ENCODE measurements at places on chromosomes 5 and 9.
A peak's percentile ranks its signal among the peaks of the same experiment; 100 is the strongest.

DNA sequence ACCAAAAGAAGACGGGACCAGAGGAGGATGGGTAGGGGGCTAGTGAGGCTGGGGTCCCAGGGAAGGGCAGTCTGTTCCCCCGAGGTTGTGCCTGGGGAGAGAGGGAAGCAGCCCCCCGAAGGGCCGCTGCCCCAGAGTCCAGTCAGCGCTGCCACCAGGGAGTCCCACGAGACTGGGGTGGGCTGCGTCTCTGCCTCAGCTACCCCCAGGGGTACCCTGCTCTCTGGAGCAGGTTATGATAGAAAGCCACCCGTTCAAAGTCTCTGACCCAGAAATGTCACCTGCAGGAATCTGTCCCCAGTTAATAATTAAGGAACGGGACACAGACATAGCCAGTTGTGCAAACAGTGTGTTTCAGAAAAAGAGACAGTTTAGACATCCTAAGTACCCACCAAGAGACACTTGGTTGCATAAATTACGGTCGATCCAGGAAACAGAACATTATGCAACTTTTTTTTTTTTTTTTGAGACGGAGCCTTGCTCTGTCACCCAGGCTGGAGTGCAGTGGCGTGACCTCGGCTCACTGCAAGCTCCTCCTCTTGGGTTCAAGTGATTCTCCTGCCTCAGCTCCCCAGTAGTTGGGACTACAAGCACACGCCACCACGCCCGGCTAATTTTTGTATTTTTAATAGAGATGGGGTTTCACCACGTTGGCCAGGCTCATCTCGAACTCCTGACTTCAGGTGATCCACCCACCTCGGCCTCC lies 10.7 kb upstream of the AGPAT2 start:
- peak; percentile 81 for DNase-seq

DNA sequence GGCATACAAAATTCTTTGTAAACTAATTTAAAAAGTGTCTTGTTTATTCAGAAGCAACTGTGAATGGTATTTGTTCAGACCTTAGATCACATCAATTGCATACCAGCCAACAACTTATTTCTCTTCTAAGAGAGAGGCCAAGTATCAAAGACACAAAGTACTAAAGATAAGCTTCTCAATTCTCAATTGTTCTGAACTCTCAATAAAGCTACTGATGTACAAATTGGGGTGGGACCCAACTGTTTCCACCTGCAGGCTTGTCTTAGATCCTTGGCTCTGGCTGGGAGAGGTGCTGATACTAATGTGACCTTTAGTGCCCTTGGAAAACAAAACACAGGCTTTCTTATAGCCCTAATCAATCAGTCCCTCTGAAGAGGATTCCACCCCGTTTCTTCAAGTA lies 22.1 kb downstream of the XRCC4 start:
- DNase-seq: no peak

DNA sequence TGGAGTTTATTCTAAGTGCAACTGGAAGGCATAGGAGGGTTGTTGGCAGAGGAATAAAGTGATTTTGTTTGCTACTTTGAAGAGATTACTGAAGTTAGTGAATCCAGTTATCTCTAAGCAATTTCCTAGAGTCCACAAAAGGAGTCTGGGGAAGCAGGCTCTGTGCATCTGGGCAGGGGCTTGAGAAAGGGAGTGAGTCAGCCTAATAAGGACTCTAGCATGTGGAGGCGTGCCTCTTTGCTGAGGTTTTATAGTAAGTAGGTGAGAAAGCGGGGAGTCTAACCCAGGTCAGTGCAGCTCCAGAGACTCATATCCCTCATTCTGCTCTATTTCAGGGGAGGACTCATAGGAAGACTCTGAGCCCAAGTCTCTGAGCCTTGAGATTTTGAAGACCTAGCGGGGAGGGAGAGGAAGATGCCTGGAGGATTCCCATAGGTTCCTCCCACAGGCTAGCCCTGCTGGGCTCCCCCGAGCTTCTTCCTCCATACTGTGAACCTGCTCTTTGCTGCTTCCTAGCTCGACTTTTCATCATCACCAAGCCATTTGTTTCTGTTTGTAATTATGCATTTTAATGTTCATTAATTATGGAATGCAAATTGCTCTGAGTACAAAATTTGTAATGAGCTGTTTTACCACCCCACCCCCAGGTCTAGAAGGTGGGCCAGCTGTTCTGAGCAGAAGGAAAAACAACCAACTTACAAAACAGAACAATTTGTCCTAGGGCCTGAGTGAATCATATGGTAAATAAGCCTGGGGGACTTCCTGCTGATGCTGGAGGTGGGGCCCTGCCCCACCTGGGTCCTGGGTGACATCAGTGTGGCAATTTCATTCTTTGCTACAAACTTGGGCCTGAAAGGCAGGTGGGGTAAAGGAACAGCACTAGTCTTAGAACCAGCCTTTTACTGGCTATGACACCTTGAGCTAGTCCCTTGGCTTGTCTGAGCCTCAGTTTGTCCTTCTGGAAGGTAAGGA lies 150.2 kb downstream of the TRIM32 start:
- DNase-seq: no peak

GRCh38 chr5:111706345-111706744 lies 50.6 kb downstream of the NREP start:
- DNase-seq: no peak

DNA sequence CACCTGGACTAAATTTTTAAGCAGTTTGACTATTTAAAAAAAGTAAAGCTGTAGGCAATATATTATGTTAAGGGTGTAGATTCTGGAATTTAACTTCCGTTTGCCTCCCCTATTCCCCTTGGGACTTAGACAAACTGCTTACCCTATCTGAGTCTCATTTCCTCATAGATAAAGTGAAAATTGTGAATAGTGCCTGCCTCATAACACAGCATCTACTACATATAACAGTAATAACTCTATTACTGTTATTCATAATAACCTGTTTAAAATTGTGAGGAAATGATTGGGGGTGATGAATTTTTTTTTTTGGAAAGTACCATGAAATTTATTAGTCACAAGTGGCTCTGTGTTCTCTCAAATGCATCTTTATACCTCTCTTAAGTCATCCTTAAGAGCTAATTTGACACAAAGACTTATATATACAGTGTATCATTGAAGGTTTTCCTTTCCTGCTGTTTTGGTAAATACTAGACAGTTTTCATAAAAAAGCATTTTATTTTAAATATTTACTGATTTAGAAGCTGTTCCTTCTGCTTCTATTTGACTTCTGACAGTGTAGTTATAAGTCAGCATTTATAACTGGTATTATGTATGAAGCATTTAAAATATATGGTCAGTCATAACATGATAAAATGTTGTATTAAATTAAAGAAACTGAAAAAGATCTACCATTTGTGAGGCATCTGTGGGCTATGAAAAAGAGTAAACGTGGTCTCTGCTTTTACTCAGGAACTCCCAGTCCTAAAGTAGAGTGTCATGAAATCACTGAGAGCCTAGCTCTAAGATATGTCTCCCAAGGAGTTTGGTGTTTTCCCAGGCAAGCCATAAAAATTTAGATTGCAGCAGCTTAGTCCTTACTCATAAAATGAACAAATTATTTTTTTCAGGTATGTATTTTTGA lies 46.4 kb downstream of the MCCC2 start:
- DNase-seq: no peak

DNA sequence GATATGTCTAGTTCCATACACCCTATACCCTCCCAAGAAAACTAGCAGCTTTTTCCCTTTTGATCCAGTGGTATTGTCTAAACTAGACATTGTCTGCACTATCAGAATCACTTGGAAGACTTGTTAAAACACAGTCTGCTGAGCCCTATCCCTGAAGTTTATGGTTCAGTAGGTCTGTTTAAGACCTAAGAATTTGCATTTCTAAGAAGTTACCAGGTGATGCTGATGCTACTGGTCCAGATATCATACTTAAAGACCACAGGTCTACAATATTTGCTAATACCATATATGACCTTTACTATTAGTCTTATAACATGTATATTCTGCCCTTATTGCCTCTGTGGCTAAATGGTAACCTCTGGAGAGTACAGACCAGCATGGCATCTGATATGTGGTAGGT lies 23.3 kb downstream of the SKIC3 start:
- no peak for DNase-seq

DNA sequence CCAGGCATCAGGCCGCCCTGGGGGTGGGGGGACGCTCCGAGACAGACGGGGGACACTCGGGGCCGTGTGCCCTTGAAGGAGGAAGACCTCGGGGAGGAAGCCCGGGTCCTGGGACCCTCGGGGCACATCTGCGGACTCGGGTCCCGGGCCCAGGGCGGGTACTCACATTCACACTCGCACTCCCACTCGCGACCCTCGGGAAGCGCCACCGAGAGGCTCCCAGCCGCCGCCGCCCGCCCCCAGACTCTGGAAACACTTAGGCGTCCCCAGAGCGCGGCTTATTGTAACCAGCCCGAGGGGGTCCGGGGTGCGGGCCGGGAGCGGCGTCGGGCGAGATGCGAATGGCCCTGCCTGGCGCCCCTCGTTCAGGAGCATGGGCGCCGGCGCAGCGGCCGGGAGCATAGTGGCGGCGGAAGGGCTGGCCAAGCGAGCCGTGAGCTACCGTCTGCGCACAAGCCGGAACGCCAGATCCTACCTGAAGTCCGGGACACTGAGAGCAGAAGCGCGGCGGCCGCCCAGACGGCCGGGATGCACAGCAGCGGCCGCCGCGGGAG lies 559 bp downstream of the ROR2 start:
- DNase-seq: no peak

GRCh38 chr5:149732324-149733128 lies 2.4 kb downstream of the PPARGC1B start:
- DNase-seq: peak; percentile 63

DNA sequence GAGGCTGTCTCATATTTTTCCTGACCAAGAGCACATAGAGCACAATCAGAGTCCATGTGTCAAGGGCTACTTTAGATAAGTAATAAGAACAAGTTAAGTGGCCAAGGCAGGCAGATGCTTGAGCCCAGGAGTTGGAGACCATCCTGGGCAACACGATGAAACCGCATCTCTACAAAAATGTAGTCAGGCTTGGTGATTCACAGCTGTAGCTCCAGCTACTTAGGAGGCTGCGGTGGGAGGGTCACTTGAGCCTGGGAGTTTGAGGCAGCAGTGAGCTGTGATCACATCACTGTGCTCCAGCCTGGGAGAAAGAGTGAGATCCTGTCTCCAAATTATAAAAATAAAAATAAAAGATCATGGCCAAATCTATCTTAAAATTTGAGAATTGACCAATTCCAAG lies 767.9 kb upstream of the CTNND2 start:
- no peak for DNase-seq

DNA sequence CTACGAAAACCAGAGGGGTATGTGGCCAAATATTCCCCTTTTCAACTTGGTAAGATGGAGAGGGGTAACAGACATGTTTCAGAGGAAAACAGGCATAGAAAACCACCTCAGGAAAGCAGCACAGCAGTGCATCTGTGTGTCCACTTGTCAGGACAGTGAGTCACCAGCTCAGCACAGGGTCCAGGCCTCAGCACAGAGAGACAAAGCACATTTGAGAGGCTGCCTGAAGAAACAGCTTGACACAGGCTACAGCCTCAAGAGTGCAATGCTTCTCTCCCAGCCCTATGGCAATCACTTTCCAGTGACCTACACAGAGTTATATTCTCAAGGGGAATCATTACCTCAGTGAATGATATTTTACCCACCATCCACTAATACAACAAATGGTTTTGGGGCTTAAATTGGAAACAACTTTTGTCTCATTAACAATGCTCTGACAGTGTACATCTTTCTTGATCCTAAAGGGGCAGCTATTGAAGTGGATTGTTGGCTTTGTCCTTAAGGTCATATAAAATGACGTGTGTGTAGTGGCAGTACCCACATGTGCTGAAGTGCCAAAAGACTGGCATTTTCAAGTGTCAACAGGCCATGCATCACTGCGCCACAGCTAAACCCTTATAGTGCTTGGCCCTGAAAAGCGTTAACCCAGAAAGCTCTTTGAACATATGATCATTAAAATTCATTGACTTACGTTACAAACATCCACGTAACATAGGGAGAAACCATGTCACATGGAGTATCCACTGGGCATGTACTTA lies 46.4 kb downstream of the ERMP1 start:
- no peak for DNase-seq

DNA sequence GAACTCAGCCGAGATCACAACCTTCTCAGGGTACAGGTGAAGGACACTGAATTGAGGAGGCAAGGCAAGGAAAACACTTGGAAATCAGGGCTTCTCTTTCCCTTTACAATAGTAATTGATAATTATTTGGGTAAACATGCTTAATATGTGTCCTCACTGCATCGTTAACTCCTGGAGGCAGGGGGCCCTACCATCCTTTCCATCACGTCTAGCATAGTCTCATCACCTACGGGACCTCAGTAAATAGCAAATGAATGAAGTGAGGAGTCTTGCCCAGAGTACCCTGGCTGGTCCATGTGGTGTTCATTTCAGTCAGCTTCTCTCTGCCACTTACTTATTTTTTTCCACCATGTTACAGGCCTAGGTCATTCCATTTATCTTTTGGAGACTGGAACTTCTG lies 2.3 kb downstream of the F2RL1 start:
- DNase-seq: no peak

- DNase-seq: no peak
These were observed 2.5 kb upstream of the TCF7 start for GRCh38 chr5:134111741-134112647.

GRCh38 chr5:150154618-150155128 lies 972 bp downstream of the PDGFRB start:
- DNase-seq: no peak

DNA sequence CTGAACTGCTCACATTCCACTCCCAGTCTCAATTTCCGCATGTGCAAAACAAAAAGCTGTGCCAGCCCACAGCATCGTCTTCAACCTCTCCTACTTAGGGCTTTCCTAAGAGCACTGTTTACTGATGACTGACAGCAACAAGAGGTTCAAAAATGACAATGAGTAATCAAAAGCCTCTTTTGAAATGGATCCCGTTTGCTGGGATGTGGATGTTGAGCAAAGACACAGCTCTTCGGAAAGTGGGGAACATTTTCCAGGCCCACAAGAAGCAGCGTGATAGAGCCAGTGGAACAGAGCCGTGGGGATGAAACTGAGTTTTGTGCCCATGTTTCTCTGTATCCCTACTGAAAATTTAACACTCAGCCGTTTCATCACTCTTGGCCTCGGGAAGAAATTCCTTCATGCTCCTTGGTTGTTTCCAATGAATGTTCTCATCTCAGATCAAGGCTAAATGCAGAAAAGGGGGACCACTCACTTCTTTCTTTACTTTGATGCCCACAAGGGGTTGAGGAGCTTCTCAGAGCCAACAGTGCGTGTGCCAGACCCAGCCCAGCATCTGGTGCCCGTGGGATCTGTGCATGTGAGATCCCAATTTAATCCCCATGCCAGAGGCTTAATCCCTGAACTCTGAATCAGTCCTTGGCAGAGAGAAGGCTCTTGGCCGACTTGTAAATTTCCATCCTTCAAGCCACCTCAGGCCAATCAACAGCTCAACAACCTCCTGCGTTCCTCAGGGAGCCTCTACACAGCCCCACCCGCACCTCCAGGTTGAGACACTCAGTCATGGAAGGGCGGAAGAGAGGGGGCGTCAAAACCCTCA lies 230.2 kb upstream of the DAPK1 start:
- no peak for DNase-seq

DNA sequence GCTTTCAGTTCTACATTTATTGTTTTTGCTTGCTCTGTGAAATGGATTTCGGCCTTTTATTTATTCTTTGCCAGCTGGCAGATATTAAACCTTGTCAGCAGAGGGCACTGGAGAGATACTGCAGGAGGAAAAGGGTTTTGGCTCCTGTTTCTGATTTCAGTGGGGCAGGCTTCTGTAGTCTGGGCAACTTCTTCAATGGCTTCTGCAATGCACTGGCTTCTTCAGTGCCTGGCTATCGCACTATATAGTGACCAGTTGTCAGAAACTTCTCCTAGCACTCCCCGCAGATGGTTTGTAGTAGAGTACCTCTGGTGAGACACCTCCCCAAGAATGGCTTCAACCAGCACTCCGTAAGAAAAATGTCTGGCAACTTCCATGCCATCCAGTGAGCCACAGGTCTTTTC lies 3.2 kb upstream of the NFX1 start:
- DNase-seq: no peak

GRCh38 chr9:24297931-24298330 lies 247.8 kb downstream of the IZUMO3 start:
- no peak for DNase-seq
